Ureter (tissue), 1 donor: ENCODE measurements at places on chromosomes 11 and 22. TPM values are rescaled to one million over a fixed set of nuclear protein-coding genes. Genes with fewer than 3 reads are reported as not detected.

Gene C11orf16
- total RNA-seq, result not detected

Gene HMOX1
- 6.8 TPM for total RNA-seq

Gene SUSD2
- 8.3 TPM for total RNA-seq

Gene TRPM5
- 0.60 TPM for total RNA-seq

Gene GGT5
- 58.2 TPM for total RNA-seq

Gene FAM111B
- total RNA-seq, result 1.0 TPM

GRCh38 chr11:133937015-133937414 is 19.8 kb downstream of the IGSF9B start:
- no peak for DNase-seq

GRCh38 chr22:33577862-33578411 is 342.3 kb downstream of the LARGE1 start:
- DNase-seq, result no peak

DNA sequence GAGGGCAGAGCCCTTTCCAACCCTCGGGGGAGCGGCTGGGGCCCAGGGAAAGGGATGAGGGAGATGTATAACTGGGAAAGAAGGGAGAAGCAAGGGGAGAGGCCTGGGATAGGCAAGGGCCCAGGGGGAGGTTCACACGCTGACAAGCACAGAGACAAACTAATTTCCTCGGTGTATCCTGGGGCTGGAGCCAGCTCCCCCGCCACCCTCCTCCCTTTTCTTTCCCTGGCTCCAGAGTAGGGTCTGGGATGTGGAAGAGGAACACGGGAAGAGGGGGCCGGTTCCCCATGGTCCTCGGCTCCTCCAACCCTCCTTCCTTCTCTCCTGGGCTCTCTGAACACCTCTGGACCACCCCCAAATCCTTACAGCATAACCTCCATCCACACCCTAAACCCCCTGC is 6.9 kb downstream of the CLCF1 start:
- DNase-seq, result no peak

GRCh38 chr11:43567396-43567975 is 113.1 kb upstream of the HSD17B12 start:
- DNase-seq, result no peak

DNA sequence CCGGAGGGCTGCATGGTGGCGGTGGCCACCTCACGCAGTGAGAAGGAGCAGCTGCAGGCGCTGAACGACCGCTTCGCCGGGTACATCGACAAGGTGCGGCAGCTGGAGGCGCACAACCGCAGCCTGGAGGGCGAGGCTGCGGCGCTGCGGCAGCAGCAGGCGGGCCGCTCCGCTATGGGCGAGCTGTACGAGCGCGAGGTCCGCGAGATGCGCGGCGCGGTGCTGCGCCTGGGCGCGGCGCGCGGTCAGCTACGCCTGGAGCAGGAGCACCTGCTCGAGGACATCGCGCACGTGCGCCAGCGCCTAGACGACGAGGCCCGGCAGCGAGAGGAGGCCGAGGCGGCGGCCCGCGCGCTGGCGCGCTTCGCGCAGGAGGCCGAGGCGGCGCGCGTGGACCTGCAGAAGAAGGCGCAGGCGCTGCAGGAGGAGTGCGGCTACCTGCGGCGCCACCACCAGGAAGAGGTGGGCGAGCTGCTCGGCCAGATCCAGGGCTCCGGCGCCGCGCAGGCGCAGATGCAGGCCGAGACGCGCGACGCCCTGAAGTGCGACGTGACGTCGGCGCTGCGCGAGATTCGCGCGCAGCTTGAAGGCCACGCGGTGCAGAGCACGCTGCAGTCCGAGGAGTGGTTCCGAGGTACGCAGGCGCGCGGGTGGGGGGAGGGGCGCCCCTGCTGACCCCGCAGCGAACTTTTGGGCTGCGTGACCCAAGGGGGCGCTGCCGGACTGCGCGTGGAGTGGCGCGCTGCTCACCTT is 670 bp downstream of the NEFH start:
- no peak for DNase-seq

DNA sequence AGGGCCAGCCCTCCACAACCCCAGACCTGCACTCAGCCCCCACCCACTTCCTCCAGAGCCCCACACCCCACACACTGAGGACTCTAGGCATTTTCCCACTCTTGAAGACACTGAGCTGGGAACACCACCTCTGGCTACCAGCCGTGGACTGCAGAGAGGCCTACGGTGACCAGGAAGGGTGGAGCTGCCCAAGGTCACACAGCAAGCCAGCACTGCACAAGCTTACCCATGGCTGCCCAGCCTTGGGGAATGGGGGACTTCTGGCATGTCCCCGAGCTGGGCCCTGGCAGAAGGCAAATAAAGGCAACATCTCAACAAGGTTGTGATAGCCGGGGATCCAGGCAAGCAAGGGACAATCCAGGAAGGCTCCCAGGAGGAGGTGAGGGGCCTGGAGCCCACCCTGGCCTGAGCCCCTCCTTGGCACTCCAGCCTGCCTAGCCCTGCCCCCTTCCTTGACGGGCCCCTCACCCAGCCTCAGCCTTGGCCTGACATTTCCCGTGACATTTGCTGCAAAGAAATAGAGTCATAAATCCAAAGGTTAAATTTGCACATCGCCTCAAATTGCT is 5.5 kb downstream of the RTN4R start:
- DNase-seq, result no peak

GRCh38 chr11:89660234-89660633 is 49.9 kb upstream of the TRIM77 start:
- DNase-seq, result no peak

GRCh38 chr22:43053176-43053575 is 36.0 kb downstream of the TTLL1 start:
- no peak for DNase-seq

DNA sequence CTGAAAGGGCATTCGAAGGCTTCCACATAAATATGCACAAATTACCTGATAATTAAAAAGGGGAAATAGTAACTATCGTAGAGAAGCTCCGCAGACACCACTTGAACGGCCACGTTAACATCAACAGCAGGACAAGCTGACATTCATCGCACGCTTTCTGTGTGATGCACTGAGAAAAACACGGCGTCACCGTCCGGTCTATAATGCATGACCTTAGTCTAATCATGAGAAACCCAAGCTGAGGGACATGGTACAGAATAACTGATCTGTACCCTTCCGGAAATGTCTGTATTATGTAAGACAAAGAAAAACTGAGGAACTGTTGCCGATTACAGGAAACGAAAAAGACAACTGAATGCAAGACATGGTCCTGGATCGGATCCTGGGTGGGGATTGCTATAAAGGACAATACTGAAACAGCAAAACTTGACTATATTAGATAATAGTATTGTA is 678 bp upstream of the RANGAP1 start:
- no peak for DNase-seq

- no peak for DNase-seq
Measured at GRCh38 chr11:130674686-130675308, 226.4 kb downstream of the ADAMTS15 start.

DNA sequence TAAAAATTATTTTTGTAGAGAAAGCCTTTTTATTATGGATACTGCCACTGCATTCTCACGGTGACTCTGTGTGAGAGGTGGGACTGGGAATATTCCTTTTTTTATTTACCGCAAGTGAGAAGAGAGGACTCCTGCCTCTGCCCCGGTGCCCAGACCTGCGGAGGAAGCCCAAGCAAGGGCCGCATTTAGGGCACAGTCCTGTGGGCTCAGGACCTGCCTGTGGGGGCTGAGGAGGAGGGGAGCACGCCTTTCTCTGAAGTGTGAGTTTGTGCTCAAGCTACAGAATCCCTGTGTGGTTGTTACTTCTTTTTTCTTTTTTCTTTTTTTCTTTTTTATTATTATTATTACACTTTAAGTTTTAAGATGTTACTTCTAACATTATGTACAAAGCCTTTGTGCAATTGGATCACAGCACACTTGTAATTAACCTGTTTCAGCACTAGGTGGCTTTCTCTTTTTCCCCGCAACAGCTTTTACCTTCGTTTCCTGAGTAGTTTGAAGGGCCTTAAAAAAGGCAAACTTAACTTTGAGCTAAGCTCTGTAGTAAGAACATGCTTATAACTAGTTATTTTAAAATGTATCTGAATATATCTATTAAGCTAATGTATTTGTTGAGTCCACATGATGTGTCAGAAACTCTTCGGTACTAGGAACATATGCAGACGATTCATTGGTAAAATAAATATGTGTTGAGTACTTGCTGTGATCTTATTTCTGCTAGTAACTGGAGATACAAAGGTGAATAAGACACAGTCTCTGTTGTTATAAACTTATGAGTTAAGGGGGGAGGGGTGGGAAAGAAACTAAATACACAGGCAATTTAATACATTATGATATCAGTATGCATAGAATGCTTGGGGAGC is 18.3 kb downstream of the AMOTL1 start:
- DNase-seq, result no peak

- DNase-seq, result no peak
Measured at GRCh38 chr11:134355656-134356055, 23.9 kb downstream of the GLB1L2 start.

- DNase-seq, result no peak
Measured at GRCh38 chr11:69496631-69497220, 15.3 kb downstream of the LINC01488 start.

GRCh38 chr11:81725701-81726100 is 1008.0 kb downstream of the FAM181B start:
- DNase-seq, result no peak

DNA sequence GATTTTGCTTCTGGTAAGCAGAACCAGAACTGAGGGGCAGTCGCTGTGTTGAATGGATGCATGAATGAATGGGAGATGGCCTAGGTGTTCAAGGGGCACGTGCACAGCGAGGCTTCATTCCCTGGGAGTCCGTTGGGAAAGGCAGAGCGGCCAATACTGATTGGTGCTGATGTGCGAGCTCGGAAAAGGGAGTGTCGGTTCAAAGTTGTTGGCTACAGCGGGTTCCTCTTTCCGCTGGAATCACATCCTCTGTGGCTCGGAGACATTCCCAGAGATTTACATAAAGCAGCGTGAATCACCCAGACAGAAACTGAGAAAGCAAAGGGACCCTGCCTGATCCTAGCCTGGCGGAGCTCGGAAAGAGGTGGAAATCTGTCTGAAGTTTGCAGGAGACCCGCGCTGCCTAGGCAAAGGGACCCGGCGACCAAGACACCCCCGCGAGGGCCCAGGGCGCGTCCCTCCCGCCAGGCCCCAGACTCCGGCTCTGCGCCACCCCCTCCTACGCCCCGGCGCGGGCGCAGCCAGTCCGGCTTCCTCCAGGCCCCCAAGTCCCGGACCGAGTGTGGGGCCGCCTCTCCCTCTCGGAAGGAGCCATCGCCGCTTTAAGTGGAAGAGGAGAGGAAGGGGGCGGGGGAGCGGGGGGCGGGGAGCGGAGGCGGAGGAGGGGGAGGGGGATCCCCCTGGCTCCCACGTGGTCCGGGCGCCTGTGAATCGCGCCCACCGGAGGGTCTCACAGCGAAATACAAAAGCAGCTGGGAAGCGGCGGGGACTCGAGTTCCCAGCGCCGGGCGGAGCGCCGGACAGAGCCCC is at the start of gene FJX1:
Gene FJX1 (plus strand): TSS at position 774 of the 810 bp plus-strand sequence. CDS start 177 bp downstream, outside the sequence.
- no peak for DNase-seq

DNA sequence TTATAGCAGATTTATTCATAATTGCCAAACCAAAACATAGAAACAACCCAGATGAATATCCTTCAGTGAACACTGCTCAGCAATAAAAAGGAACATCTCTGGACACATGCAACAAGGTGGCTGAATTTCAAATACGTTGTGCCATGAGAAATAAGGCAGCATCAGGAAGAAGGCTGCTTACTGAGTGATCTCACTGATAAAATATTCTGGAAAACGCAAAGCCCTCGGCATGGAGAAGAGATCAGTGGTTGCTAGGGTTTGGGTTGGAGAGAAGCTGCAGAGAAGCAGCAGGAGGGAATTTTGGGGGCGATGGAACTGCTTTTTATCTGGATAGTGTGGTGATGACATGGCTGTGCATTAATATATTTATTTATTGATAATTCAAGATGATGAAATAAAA is 11.0 kb upstream of the SHANK2 start:
- DNase-seq, result no peak

DNA sequence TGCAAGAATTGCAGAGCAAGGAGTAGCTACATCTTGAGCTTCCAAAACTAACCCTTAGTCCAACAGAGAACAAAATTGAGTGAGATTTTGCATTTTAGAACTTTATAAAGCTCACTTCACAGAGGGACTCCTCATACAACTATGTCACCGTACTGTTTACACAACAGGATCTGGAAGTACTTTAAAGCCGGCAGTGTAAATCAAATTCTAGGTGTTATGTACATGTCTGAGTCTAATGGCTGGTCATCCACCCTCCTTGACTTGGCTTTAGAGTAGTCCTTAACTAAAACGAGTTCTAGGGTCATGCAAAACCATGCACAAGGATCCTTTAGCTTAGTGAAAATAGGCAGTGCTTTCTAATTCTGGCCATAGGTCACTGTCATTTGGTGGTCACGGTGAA is 23.5 kb downstream of the IRAG1 start:
- no peak for DNase-seq
